ENCODE measurements at places on chromosomes 12 and 14.
A peak's percentile ranks its signal among the peaks of the same experiment; 100 is the strongest.

DNA sequence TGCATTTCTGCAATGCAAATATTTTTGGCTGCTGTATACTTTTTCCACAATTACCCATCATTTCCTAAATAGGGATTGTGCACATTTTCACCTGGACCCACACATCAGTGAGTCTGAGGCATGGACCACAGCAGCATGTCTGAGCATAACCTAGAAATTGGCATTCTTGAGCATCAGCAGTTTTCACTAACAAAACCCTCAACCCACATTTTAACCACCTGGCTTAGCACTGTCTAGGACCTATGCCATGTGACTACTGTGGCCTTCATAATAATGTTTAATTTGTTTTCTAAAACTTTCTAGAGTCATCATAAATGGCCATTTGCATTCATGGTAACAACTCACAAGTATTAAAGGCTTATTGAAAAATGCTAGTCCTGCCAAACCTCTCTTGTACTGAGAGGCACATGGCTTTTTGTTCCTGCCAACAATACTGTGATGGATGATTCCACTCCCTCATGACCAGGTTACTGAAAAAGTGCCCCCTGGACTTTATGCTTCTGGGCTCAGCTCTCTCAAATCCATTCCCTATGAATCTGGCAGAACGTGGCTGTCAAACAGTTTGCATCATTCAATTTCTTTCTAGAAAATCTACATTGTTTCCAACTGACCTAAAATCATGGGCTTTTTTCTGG is 240.0 kb downstream of the MDGA2 start:
- DNase-seq, result no peak

DNA sequence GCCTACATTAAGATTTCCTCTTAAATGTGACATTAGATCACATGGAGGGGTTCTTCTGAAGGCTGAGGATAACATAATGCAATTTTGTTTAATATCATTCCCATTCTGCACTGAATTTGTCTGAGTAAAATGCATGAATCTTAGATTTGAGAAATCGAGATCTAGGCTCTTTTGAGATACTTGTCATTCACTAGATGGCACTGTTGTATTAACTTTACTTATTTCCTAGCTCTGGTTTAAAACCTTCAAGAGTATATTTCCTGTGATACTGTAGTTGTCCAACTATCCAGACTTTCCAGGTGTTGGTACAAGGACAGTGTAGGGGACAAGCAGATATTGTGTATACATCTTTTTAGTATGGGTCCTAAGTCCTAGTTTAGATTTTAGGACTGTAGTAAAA is 91.7 kb upstream of the SEL1L start:
- DNase-seq, result no peak

GRCh38 chr12:110661337-110661972 is 27.5 kb downstream of the HVCN1 start:
- DNase-seq, result peak; percentile 79

DNA sequence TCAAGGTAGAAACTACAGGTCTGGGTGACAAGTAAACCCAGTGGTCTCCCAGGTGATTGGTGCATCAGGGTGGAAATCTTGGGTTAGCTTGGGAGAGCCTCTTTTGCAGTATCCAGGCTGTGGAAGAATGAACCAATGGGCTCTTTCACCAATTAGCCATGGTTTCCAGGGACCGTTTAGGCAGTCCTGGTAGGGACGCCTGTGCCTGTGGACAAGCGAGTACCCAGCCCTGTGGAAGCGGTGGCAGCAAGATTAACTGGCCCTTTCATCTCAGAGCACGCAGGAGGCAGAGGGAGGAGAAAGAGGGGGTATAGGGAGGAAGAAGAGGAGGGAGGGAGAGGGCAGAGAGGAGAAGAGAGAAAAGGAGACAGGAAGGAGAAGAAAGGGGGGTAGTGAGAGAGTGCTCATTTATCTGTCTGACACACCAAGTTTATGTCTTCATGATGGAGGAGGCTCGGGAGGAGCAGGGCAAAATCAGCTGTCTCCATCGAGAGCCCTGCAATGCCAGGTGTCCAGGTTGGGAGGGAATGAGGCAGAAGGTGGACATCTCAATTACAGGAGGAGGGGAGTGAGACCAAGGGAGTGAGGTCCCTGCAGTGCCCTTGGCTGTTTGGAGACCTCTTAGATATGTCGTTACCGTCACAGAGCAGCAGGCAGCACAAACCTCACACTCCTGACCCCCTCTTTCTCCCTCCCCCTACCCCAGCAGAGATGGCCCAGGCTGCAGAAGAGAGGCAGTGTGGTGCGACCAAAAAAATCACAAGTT is 4.6 kb upstream of the ZDHHC22 start:
- no peak for DNase-seq

- DNase-seq, result no peak
These were observed 1325.1 kb downstream of the SLC16A7 start for GRCh38 chr12:60920841-60921495.

GRCh38 chr12:18054925-18055619 is 34.9 kb downstream of the RERGL start:
- no peak for DNase-seq

- peak; percentile 81 for DNase-seq
These were observed 5.4 kb upstream of the RALGAPA1 start for GRCh38 chr14:35814371-35815005.

GRCh38 chr12:120724720-120725119 is 906 bp upstream of the ACADS start:
- DNase-seq, result no peak

DNA sequence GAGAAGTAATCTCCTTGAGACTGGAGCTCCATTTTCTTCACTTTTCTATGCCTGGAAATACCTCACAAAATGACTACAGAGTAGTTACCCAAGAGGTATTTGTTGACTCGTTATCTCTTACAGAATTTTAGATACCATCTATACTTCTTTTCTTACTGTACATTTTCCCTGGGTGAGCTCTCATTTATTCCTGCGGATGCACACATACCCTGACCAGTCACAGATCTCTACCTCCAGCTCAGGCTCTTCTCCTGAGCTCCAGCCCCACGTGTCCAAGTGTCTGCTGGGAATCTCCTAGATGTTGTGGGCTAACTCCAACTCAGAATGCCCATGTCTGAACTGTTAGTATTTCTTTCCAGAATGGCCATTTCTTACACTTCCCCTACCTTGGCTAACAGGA is 403.1 kb downstream of the RAD51B start:
- no peak for DNase-seq

DNA sequence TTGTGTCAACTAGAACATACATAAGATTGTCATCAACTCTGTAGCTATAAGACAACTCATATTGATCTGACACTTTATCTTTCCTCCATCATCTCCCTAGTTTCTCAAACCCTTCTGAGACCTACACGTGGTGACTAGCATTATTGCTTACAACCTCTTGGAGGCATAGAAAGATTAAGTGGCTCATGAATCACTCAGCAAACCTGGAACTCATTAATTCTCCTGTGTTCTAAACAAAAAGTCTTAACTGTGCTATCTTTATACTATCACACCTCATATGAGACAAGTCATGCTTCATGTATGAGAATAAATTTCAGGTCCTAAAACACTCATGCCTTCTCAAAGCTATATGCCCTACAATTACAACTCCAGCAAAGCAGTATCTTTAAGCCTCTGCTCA is 408.6 kb upstream of the SYT1 start:
- no peak for DNase-seq

All from CD4-positive, alpha-beta T cell treated with Interleukin-4 for 1 hour (primary cell).